GM12865 (cell line): ENCODE measurements at places on chromosomes 7 and 10.

DNA sequence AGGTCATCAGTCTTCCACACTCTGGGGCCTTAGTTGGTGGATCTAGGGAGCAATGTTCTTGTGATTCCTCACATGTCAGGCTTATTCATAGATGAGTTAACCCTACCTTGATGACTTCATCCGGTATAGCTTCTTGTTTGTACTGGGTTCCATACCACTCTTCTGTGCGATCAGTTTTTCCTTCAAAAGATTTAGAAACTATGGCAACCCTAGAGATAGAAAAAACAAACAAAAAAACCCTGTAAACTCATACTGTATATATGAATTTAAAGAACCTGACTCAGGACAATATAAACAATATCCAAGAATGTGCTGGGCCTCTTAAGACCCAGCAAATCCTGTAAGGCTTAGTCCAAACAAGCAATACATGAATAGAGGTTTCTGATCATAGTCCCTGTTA lies 83.5 kb downstream of the IDE start:
- DNase-seq = no peak

GRCh38 chr7:86653919-86654659 lies 10.4 kb downstream of the GRM3 start:
- no peak for DNase-seq

GRCh38 chr10:27815261-27815660 lies 69.6 kb upstream of the MKX start:
- no peak for DNase-seq

- peak; percentile 41 for DNase-seq
Observed at GRCh38 chr10:128210215-128211063, 84.2 kb upstream of the MKI67 start.

GRCh38 chr7:26787701-26788100 lies 76.7 kb downstream of the SKAP2 start:
- DNase-seq = no peak

- DNase-seq = no peak
Observed at GRCh38 chr7:117672453-117672852, 192.6 kb downstream of the CFTR start.
